Activated CD4-positive, alpha-beta T cell treated with anti-CD3 and anti-CD28 coated beads, Interleukin-2, Interleukin-6, amounts not matched to agents 100 ng/mL and 50 ng/mL, durations not matched to agents 16 hours and 8 hours (primary cell): ENCODE measurements at places on chromosomes 16 and 17.

DNA sequence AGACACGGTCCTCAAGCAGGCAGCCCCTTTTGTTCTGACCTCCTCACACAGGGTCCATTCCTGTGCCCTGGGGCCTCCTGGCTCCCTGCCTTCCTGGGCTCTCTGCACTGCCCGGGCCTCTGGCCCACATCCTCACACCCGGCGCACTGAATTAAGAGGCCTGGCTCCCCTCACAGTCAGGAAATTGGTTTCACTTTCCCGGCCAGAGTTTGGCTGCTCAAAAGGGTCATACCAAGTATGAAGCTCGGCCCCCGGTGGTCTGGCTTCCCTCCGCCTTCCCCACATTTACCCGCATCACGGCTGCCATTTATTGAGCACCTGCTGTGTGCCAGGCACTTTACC lies 220.0 kb downstream of the NTN1 start:
- DNase-seq = no peak

- no peak for DNase-seq
These were observed 6.3 kb upstream of the APRT start for GRCh38 chr16:88817785-88818574.

DNA sequence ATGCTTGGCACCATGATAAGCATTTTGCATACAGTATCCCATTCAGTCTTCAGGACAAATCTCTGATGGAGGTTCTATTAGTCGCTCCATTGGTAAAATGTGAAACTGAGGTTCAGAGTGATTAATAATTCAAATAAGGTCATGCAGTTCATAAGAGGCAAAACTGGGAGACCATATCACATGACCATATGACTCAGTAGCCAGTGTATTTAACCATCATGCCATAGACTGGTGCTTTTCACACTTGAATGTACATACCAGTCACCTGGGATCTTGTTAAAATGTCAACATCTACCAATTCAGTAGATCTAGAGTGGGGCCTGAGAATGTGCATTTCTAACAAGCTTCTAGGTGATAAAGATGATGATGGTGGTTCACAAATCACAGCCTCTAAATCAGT lies 4.3 kb downstream of the ACSM3 start:
- DNase-seq = no peak

DNA sequence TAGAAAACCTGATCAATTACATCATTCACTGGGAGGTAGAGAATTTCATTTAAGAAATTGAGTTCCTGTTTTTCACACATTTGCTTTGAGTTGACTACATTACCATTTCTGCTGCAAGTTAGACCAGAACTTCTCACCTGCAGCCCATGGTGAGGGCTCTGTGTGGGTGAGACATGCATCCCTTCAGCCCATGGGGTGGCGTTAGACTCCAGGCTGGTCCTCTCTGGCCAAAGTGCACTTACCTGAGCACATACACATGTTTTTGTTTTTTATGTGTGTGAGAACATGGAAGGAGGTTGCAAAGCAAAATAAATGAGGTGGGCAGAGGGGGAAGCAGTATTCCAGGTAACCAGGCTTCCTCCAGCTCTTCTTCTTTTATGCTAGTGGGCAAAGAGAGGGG lies 470.2 kb downstream of the PMP22 start:
- no peak for DNase-seq

GRCh38 chr17:32227910-32228309 lies 37.7 kb upstream of the RHBDL3 start:
- DNase-seq = no peak

DNA sequence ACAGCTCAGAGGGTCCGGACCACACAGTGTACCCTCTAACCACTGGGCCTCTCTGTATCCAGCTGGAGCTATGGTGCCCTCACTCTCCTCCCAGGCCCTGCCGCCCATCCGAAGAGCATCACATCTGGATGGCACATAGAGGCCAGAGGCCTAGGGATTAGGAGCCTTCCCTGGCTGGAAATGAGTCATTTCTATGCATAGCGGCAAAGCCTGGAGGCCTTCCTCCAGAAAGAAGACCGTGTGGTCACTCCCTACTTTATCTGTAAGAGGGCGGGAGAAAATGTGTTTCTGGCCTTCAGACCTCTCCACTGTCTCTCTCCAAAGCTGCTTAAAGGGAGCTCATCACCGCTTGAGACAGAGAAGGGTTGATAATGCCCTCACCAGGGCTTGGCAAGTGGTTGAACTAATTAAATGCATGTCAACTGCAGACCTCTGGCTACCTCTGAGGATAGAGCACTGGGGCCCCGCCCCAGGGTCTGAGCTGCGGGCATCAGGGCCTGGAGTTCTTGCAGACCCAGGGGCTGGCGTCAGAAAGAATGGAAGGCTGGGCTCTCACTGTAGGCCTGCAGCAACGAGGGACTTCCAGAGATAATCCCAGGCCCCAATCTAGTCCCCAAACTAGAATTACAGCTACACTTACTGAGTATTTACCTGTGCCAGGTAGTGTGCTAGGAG lies 122.2 kb downstream of the IRX5 start:
- no peak for DNase-seq

GRCh38 chr16:15705064-15705565 lies 55.1 kb downstream of the NDE1 start:
- DNase-seq = no peak

DNA sequence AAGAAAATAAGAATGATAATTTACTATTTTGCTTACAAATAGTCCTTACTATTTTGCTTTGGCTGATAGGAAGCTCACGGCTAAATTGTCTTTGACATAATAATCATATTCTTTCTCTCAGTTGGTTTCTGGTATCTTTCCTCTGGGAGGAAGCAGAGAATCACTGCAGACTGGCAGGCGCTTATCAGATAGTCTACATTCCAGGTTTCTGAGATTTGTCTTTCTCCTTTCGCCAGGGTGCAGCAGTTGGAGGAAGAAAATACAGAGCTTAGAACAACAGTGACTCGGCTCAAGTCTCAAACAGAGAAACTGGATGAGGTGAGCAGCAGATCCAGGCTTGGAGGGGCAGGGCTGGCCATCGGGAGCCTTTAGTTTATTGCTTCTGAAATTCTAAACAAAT lies 136.1 kb downstream of the RAB11FIP4 start:
- no peak for DNase-seq

- no peak for DNase-seq
These were observed 66.3 kb upstream of the ADAMTS18 start for GRCh38 chr16:77500934-77501664.

- DNase-seq = no peak
These were observed 41.1 kb upstream of the ERN1 start for GRCh38 chr17:64171041-64171440.

DNA sequence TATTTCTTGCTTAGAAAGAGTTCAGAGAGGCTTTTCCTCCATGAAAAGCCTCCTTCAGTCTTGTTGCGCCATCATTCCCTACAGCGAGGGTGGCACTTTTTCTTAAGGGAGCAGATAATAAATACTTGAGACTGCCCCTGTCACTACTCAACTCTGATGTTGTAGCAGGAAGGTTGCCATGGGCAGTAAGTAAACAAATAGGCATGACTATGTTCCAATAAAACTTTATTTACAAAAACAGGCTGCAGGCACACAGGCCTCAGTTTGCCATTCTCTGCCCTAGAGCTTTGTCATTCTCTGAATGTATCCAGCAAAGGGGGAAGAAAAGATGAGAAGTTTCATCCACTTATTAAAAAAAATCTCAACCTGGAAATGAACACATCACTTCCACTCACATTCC lies 60.4 kb downstream of the MYOCD start:
- DNase-seq = no peak

- DNase-seq = peak; percentile 53
These were observed 507 bp downstream of the FHOD1 start for GRCh38 chr16:67246756-67247191.

- DNase-seq = peak; percentile 60
These were observed 27.1 kb upstream of the SNN start for GRCh38 chr16:11640987-11641817.

DNA sequence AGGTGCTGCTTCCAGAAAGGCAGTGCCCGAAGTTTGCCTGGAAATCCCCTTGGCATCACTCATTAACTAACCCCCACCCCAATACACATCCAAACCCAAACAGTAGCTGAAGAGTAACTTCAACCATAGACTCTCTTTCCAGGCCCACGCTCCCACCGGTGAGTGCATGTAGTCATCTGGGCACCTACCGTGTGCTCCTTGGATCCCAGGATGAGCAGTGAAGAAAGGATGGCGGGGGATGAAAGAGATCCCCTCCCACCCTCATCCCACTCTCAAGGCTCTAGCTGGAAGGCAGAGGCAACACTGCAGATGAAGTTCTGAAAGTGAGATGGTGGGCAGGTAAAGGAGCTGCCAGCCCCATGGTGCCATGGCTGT lies 305.0 kb downstream of the SOX9 start:
- DNase-seq = no peak

DNA sequence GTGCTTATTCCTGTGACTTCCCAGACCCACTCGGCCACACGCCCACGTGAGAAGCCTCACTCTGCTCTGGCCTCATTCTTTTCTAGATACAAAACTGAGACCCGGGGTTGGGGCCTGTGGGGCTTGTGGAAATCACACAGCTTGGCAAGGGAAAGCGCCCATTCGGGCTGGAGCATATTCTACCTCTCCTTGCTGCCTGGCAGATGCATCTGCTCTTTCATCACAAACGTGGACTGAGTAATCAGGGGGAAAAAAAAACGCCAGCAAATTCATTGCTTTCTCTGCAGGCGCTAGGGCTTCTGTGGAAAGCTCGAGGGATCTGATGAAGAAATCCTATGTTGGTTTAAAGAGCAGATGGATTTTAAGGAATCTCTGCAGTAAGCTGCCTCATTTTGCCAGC lies 44.4 kb downstream of the DNAH9 start:
- DNase-seq = no peak

GRCh38 chr16:69225121-69225520 lies 38.2 kb downstream of the SNTB2 start:
- no peak for DNase-seq

- DNase-seq = no peak
These were observed 8.4 kb downstream of the CDR2L start for GRCh38 chr17:74995847-74996246.

- no peak for DNase-seq
These were observed 27.6 kb upstream of the CIBAR2 start for GRCh38 chr16:85139881-85140339.

- DNase-seq = peak; percentile 22
These were observed 96.8 kb upstream of the ELAC2 start for GRCh38 chr17:13114601-13115031.

- DNase-seq = no peak
These were observed 82.6 kb downstream of the HIC1 start for GRCh38 chr17:2137342-2138098.

DNA sequence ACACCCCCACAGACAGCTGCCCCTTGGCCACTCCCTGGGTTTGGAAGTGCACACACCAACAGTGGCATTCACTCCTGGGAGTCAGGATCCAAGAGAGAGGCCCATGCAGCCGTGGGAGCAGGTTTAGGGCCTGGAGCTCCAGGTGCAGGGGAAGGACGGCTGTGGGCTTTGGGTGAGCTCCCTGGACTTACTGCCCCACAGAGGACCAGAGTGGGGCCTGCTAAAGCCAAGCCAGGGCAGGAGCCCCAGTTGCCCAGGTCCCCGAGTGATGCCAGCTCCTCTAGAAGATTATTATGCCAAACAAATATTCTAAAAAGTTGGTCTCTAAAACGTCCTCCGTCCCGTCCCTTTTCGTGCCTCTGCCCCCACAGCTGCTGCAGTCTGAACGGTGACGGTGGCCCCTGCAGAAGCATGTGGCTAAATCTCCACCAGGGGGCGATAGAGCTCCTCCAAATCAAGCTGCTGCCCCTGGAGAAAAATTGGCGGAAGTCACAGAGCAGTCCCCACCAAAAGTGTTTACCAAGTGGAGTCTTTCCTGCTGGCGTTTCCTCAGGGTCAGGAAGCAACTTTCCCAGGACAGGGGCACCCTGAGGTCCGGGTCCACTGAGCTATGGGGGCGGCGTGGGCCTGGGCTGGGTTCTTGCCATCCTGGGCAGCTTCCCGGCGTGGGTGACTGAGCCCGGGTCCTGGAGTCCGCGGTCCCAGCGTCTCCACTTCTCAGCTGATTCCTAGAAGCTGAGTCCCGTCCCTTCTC lies 4.2 kb downstream of the ARMC7 start:
- DNase-seq = peak; percentile 95

- DNase-seq = no peak
These were observed 156.3 kb downstream of the CDRT15L2 start for GRCh38 chr17:20735796-20736195.

DNA sequence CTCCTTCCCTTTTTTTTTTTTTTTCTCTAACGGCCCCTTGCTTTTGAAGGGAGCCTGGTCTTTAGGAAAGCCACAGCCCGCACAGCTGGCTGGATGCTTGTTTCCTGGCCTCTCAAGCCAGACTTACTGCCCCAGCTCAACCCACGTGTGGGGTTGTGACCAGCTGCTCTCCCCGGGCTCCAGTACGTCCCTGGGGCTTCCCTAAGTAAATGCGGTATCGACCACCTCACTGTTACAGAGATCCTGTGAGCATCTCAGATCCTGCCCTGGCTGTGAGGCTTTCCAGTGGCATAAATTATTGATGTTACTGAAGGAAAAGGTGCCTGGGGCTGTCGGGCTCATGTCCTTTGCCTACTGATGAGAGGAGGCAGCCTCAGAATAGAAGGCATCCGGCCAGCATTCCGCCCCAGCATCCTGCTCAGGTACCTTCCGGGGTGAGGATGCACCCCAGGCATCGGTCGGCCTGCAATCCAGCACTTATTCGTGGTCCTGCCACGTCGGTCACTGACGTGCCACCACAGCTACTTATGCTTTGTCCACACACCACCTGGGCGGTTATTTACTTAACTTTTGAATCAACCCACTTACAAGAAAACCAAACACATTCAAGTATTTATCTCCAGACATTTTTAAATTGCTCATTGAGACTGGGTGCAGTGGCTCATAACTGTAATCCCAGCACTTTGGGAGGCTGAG lies 9.6 kb downstream of the GPRC5B start:
- no peak for DNase-seq

- no peak for DNase-seq
These were observed 236.0 kb upstream of the ELAC2 start for GRCh38 chr17:13253733-13254410.

GRCh38 chr16:72878301-72879269 lies 169.3 kb downstream of the ZFHX3 start:
- no peak for DNase-seq

- DNase-seq = no peak
These were observed 57.6 kb upstream of the MED9 start for GRCh38 chr17:17419166-17419565.

DNA sequence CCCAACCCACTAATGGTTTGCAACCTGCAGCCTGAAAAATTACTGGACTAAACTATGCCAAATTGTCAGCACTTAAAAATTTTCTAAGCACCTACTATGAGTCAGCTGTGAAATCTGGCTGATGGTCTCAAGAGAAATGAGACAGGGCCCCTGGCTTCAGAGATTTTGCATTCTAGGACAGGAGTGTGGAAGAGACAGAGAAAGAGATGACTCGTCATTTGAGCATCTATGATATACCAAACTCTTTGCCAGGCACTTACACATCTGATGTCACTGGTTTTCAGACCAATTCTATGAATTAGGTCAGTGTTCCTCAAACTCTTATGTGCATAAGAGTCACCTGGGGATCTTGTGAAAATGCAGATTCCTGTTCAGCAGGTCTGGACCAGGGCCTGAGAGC lies 44.4 kb downstream of the CLEC19A start:
- no peak for DNase-seq

DNA sequence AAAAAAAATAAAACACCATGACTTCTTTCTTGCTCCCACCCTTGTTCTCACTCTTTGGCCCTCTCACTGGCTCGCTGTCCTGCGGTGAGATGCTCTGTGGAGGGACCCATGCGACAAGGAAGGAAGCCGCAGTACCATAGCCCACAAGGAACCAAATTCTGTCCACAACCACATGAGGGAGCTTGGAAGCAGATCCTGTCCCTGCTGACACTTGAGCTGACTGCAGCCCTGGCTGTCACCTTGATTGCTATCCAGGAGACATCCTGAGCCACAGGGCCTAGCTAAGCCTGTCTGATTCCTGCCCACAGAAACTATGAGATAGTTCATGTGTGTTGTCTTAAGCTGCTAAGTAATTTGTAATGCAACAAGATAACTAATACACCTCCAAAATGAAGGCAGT lies 4.8 kb upstream of the MT2A start:
- DNase-seq = no peak
